ENCODE measurements at places on chromosomes 11 and 22.
A peak's percentile ranks its signal among the peaks of the same experiment; 100 is the strongest.

DNA sequence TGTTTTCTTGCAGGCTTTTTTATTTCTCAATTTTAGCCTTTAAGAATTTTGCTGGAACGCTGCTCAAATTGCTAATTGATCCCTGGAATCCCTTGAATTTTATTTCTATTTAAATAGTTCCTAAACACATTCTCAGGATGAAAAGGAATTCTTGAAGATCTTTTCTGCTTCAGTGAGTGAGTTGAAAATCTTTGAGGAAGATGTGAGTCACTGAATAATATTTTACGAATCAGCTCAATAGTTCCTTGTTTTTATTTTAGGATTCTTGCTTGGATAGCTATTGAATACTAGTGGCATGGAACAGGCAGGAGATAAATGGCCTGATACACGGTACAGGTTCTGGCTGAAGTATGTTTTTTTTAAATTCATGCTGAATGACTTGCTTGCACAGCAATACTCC is 194.6 kb upstream of the CCDC90B start:
- DNase-seq, result no peak

DNA sequence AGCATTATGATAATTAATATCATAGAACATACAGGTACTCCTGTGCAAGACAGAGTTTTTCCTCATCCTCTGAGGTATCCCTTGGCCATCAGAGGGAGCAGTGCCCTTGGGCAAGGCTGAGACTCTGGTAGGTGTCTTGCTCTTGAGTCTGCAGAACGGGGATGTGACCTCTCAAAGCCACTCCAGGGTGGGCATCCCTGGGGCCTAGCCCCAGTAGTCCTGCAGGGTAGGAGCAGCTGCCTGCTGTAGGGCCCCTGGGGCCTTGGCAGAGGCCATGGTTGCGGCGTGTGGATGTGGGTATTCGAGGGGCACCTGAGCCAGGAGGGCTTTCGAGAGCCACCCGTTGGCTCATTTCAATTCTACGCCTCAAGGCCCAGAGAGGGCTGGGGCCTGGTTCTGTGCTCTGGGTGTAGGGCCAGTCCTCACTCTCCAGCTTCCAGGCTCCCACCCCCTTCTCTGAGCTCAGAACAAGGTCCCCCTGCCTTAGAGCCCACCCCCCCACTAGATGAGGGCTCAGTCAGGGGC is 7.7 kb upstream of the OMP start:
- no peak for DNase-seq

- DNase-seq, result peak; percentile 60
These were observed 705 bp downstream of the FZD4 start for GRCh38 chr11:86954269-86955110.

DNA sequence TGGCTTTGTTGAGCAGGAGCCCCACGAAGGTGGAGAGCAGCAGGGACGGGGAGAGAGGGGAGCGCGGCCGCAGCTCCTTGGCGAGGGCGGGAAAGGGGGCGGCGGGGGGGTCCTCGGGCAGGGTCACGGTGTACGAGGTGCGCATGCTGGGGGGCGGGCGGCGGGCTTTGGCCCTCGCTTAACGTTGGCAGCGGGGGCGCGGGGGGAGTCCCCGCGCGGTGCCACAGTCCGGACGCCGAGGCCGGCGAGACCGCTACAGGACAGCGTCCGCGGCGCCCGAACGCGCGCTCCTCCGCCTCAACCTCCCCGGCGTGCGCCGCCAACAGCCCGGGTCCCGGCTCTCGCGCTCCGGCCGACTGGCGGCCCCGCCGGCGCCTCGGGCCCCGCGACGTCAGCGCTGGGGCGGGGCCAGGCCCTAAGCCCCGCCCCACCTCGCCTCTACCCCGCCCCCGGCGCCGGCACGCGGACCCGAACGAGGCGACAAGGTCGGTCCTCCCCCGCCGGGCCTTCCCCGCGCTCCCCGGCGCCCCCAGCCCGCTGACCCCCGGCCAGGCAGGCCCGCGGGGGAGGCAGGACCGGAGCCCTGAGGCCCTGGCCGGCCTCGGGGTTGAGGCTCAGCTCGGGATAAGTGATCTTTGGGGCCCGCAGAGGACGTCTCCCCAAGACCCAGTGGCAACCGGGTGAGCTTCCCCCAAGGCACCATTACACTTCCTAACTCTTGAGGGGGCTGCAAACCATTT is 17.5 kb downstream of the USP2 start:
- DNase-seq, result no peak

- DNase-seq, result no peak
These were observed 30.4 kb downstream of the CYTH4 start for GRCh38 chr22:37312549-37313183.

DNA sequence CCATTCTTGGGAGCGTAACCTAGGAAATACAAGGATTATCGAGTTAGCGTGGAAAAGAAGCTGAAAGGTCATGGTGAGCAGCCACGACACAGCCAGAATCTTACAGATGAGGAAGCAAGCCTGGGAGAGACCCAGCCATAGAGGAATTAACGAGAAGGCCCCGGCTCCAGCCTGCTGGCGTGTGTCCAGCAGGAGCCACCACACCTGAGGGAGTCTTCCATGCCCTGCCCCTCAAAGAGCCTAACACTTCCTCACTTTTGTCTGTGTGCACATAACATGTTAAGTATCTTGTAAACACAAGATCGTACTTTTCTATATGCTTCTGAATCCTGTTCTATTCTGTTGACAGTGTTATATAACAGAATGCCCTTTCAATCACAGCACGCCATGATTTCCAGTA is 18.1 kb downstream of the CECR2 start:
- no peak for DNase-seq

DNA sequence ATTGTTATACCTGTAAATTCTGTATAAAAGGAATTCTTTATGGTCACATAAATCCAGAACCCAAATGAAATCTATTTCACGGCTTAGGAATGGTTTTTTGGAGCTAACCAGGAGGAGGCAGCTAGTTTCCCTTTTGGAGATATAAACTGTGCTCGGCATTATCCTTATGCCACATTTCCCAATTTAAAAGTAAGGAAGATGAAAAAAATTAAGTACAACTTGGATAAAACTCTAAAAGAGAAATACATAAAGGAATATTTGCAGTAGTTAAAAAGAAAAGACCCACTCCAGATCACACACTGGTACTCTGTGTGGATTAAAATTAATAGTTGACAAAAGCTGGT is 17.7 kb downstream of the DLAT start:
- DNase-seq, result no peak

- DNase-seq, result no peak
These were observed 149.3 kb upstream of the DDI1 start for GRCh38 chr11:103887001-103887658.

- DNase-seq, result no peak
These were observed 148.1 kb downstream of the DYNC2H1 start for GRCh38 chr11:103257360-103257759.

GRCh38 chr11:114321621-114322257 is 25.5 kb downstream of the NNMT start:
- DNase-seq, result no peak

- no peak for DNase-seq
These were observed 206.6 kb downstream of the GRIK4 start for GRCh38 chr11:120718171-120718570.

- DNase-seq, result no peak
These were observed 93.1 kb upstream of the HORMAD2 start for GRCh38 chr22:29987137-29987536.

DNA sequence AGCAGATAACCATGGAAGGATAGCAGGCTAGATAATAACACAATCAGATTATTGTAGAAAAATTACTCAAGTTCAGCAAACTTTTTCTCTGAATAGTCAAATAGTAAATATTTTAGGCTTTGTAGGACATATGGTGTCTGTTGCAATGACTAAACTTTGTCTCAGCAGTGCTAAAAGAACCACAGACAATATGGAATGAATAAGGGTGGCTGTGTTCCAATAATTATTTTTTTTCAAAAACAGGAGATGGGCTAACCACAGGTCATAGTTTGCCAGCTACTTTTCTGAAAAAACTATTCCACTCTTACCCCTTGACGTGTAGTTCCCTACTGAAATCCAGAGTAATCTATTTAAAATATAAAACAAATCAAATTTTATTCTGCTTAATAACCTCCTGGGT is 153.9 kb upstream of the LRRC4C start:
- DNase-seq, result no peak

- no peak for DNase-seq
These were observed 9.5 kb upstream of the TSG101 start for GRCh38 chr11:18536209-18536608.

DNA sequence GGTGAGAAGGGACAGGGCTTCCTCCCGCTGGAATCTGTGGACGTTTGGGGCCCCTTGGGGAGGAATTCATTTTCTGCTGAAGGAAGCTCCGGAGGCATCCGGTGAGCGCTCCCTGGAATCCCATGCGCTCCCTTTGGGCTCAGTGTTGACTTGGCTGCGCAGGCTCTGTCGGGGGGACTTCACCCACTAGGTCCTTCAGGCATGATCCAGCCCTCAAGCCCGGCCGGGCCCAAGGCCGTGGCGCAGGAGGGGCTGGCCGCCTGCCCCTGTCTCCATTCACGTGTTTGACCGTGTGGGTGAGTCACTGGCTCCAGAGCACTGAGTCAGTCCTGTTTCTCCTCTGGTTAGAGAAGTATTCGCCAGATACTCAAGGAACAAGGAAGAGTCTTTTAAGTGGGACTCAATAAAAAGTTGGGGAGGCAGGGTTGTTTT is 1.4 kb downstream of the CTTN start:
- peak; percentile 61 for DNase-seq

DNA sequence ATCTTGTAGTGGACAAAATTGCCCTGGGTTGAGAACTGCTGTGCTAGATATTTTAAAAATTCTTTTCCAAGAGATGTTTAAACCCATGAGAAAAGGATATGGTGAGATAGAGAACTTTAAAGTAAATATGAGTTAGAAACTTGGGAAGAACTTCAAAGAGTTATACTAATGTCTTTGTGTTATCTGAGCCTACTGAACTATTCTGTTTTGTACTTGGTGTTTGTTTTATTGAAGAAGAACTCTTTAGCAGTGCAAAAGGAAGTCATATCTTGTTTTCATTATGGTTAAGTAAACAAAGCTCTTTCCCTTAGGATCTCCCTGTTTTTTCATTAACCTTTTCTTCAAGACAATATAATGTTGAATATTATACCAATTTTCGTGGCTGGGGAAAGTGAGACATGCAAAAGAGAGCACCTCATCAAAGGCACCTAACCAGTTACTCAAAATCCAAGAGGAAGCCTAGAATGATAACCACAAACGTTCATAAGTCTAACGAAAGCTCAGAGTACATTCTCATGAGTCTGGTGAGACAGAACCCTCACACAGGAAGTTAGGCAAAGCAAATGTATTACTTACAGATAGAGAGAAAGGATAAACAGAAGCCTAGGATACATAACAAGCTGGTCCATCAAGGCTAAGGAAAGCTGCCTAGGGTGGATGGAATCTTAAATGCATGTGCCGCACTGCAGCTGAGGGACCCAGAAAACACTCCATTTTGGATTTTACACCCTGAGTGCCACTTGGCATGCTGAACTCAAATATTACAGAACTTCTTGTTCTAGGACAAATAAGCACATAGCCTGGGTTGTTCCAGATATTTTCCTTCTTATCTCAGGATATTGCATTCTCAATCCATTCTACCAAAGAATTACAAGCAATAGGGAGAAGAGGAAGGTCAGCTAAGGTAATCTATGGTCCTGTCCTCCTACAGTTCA is 112.5 kb upstream of the ANO3 start:
- no peak for DNase-seq

GRCh38 chr11:4751201-4751600 is 18.5 kb downstream of the OR51F1 start:
- DNase-seq, result no peak

DNA sequence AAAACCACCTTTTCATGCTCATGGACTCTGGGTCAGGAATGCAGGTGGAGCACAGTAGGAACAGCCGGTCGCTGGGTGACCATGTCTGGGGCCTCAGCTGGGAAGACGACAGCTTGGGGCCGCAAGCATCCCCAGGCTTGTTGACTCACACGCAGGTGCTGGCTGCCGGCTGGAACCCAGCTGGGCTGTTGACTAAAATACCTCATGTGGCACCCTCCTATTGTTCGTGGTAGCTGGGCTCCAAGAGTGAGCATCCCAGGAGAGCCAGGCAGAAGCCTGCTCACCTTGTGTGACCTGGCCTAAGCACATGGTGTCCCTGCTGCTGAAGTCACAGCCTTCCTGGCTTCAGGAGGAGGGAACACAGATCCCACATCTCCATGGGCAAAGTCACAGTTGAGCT is 9.4 kb downstream of the DPP3 start:
- no peak for DNase-seq

- no peak for DNase-seq
These were observed 60.4 kb upstream of the UBASH3B start for GRCh38 chr11:122594986-122595645.

GRCh38 chr22:46056546-46057245 is 79.7 kb upstream of the WNT7B start:
- no peak for DNase-seq

GRCh38 chr11:1963864-1964263 is 16.7 kb downstream of the MRPL23 start:
- no peak for DNase-seq

DNA sequence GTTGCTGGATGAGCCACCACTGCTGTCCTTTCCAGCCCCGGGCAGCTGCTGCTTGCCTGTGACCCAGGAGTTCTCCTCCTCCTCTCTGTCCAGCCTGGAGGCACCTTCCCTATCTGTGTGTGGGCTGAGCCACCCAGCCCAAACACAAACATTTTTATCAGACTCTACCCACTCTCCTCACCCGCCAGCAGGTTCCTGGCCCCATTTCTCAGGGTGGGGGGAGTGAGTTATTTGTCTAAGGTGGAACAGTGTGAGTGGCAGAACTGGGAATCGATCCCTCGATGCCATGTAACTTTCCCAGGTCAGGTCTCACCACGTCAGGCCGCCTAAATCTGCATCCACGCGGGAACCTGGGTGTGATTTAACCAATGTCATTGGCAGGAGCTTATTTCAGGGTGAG is 20.8 kb upstream of the SMIM38 start:
- no peak for DNase-seq

DNA sequence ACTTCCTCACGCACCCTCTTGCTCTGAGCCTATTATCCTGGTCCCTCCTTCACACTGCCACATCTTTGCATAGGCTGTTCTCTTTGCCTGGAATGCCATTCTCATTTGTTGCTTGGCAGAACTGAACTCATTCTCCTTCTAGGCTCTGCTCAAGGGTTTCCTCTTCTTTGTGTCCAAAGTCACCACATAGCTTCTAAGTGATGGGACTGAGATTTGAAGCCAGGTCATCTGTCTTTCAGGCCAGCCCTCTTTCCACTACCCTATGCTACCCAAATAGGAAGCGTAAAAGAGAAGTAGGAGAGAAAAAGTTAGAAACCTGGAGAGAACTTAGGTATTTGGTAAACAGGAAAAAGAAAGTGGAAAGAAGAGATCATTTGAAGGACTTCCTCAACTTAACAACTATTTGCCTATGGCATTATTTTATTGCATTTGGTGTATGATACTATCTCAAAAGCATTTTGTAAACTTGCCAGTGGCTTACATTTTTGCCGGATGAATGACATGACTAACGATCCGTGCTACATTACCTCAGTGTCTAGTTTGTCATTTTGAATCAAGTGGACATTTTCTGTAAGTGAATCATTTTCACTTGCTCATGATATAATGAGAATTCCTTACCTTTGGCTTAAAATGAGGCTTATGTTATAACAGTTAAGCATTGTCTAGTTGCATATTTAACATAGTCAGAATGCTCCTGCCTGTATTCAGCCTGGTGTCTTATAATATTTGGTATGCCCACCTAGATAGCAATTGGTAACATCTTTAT is 18.5 kb downstream of the NF2 start:
- no peak for DNase-seq
